ENCODE measurements at places on chromosomes 6 and 20.

DNA sequence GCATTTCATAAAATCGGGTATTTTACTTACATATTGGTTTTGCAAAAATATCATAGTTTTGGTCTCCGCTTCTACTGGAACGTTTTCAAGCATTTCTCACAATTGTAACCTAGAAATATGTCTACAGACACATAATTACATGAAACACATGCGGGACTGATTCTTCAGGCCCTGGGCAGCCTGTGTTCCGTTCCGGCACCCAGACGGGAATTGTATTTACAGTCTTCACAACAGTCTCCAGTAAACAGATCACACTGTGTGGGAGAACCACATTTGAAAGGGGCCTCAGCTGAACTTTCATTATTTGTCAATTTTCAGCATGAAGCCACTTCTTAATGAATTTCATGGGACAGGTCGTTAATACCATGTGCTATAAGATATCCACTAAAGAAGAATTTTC lies 196.9 kb downstream of the DST start:
- DNase-seq = no peak

- DNase-seq = no peak
Measured at GRCh38 chr6:41355952-41356351, 20.5 kb downstream of the NCR2 start.

DNA sequence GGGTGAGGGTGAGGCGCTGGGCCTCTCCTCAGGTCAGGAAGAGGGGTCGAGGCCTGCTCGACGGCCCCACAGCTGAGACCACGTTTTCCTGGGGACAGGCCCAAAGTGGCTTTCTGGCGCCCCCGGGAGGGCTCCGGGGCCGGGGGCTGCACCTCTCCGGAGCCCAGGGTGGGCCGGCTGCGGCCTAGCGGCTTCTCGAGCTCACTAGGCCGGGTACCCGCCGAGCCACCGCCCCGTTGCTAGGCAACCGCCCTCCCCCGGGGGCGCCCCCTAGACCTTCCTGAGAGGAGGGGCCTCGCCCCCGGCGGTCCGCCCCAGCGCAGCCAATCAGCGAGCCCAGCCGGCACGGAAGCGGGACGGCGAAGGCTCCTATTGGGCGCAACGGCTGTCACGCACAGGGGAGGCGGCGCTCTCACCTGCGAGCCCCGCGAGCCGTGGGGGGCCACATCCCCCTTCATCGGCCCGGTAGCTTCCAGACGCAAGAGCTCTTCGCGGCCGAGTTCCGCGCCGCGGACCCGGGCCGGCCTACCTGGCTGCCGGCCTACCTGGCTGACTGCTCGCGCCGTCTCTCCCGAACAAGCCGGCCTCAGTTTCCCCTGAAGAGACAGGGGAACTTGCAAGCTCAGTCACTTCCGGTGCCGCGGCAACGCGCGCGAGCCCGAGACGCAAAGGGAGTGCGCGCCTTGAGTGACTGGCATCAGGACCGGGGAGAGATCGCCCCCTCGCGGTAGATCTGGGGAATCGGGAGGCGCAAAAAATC lies 831 bp upstream of the BCL2L1 start:
- DNase-seq = peak; percentile 99

DNA sequence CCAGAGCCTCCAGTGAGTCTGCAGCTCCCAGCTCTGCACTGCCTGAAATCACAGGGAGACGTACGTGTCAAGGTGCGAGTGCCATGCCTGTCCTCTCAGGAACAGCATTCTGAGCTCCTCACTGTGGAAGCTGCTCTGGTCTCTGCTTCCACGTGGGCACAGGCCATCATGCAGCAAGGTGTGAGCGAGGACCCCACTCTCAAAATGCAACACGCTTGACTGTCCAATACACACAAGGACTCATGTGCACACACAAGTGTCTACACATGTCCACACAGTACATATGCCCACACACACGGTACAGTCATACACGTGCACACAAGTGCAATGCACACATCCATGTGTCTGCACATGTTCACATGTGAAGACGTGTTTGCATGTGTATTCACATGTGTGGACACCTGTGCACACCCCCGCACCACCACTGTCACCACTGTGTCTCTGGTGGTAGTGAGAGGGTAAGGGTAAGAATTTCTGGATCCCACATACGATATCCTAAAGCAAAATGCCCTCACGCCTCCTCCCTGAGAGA lies 260.5 kb downstream of the DLL1 start:
- DNase-seq = no peak

- DNase-seq = no peak
Measured at GRCh38 chr6:7188492-7188891, 80.7 kb downstream of the RREB1 start.

GRCh38 chr6:71239694-71240093 lies 48.9 kb upstream of the OGFRL1 start:
- DNase-seq = no peak

DNA sequence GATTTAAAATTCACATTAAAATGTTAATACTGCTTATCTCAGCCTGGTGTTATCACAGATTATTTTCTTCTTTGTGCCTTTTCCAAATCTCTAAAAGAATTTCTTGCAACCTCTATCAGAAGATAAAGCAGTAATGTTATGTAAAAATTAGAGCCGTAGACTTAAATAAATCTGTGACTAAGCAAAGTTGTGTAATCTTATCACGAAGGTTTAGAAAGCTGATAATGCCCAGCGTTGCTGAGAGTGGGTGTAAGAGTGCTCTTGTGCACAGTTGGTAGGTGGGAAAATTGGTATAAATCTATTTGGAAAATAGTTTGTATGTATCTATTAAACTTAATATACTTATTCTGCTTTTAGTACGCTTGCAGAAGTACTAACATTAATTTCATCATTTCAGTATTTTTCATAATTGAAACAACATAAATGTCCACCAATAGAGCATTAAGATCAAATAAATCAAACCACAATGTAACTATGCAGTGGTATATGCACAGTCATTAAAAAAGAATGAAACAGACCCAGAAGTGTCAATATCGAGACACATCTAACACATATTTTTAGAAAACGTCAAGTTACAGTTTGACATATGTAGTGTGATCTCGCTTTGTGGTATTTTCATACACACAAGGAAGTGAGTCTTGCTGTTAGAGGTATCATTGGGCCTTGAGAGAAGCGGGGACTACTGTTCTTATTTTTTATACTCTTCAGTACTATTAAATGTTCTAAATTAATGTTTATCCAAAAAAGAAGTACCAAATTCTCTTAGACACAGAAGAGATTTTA lies 54.4 kb upstream of the PBOV1 start:
- no peak for DNase-seq
